ENCODE measurements at places on chromosomes 4 and X. TPM values are rescaled to one million over a fixed set of nuclear protein-coding genes. Genes with fewer than 3 reads are reported as not detected.

- DNase-seq = no peak
These were observed 8.0 kb downstream of the RADX start for GRCh38 chrX:106619797-106620196.

GRCh38 chr4:80911458-80911857 lies 119.0 kb upstream of the BMP3 start:
- DNase-seq = no peak

DNA sequence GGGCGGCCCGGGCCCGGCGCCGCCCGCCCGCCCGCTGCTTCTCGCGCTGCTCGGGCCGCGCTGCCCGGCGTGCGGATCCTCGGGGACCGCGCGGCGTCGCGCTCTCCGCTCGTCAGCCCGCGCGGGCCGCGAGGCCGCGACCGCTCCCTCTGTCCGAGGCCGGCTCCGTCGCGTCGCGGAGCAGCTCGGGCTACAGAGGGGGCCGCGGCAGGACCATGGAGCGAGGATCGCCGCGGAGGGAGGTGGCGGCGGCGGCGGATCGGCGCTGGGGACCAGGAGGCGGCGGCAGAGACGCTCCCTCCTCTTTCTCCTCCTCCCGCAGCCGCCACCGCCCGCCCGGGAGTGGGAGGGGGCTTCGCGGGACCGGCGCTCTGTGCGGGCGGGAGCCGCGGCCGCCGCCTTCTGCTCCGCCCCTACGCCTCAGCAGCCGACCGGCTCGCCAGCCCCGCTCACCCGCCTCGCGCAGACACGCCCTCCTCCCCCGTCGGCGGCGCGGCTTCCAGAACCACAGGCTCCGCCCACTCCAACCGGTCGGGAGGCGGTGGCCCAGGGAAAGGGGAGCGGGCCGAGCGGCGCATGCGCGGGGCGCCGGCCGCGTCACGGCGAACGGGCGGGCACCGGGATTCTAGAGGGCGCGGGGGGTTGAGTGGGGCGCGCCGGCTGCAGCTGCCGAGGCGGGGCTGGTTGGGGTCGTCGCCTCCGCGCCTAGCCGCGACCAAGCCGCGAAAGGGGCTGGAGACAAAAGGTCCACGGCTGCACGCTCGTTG lies at the start of gene CASK:
Gene CASK (minus strand): TSS at position 344 of the 767 bp plus-strand sequence. CDS start 566 bp downstream, outside the sequence.
- peak; percentile 94 for DNase-seq

DNA sequence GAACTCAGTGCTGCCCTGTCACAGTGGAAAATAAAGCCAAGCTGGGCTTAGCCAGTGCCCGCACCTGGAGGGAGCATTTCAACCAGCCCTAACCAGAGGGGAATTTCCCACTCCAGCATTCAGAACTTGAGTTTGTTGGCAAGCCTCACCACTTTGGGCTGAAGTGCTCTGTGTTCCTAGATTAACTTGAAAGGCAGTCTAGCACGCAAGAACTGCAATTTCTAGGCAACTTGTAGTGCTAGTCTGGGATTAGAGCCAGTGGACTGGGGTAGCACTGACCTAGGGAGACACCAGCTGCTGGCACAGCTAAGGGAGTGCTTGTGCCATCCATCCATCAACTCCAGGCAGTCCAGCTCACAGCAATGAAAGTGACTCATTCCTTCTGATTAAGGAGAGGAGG lies 1060.6 kb upstream of the GRID2 start:
- DNase-seq = no peak

DNA sequence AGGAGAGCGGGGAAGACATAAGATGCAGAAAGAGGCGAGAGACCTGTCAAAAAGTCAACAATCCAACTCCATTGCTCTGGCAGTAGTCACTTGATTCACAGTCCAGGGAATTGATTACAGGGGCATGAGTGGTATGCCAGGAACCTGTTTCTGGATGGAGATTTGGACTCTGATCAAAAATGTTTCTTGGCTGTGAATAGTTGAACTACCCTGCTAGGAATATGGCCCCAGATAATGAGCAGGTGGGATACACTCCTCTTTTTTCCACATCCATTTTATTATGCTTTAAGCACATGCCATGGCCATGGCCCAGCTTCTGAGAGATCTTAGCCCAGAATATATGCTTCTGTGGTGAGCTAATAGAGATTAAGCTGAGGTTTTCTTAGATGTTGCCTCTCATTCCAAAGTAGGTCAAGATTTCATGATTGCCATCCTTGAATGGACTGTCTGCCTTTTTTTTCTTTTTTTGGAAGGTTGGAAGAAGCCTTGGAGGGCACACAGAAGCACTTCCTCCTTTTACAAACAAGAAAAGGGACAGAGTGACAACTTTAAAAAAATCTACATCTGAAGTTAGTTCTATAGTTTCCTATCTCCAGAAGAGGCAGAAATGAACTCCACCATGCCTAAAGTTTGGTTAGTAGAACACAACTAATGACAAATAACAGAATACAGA lies 121.9 kb downstream of the KIT start:
- DNase-seq = no peak

LDOC1 gene
- 48.7 TPM for total RNA-seq

PPP4R3C gene
- total RNA-seq = not detected

XK gene
- 1.7 TPM for total RNA-seq

Data from type B pancreatic cell (in vitro differentiated cells).